ENCODE measurements at places on chromosomes 7 and 10. TPM values are rescaled to one million over a fixed set of nuclear protein-coding genes. Genes with fewer than 3 reads are reported as not detected.

- H3K4me1 ChIP-seq = no peaks in the 10 kb centered on the region
- DNase-seq = no peak
- H3K27ac ChIP-seq = no peak overlapping the region
- H3K4me3 ChIP-seq = no peak overlapping the region
Observed at GRCh38 chr7:113142385-113143119, 24.2 kb upstream of the SMIM30 start.

DNA sequence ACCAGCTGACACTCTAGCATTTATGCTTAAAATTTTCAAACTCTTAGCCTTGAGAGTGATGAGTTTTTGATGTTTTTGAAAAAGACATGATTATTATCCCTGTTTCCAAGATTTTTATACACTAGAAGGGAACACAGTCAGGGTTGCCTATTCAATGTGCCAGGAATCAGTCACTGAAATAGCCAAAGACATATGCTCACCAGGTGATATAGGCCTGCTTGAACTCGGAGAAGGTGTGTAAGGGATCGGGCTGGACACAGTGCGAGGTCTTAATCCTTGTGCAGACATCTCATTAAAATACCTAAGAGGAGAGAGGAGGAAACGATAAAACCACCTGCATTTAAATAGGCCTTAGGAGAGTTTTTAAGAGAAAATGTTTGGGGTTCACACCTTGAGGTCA is 51.0 kb upstream of the MRLN start:
- H3K27me3 ChIP-seq = no peaks in the 10 kb centered on the region
- no peak for DNase-seq
- H3K36me3 ChIP-seq = peaks cover 15% of the 10 kb centered on the region
- H3K27ac ChIP-seq = no peak overlapping the region

- no peaks in the 10 kb centered on the region for H3K4me1 ChIP-seq
- no peak overlapping the region for H3K27ac ChIP-seq
- no peak overlapping the region for H3K4me3 ChIP-seq
- no peaks in the 10 kb centered on the region for H3K36me3 ChIP-seq
- no peak for DNase-seq
- peaks cover 5% of the 10 kb centered on the region for H3K27me3 ChIP-seq
Observed at GRCh38 chr10:128614802-128615553, 488.8 kb upstream of the MKI67 start.

GRCh38 chr10:123007558-123008354 is 839 bp downstream of the IKZF5 start:
- H3K36me3 ChIP-seq = peaks cover 3% of the 10 kb centered on the region
- H3K4me1 ChIP-seq = peaks cover 42% of the 10 kb centered on the region
- H3K27me3 ChIP-seq = no peaks in the 10 kb centered on the region
- H3K4me3 ChIP-seq = peak overlapping the region; percentile 100

DNA sequence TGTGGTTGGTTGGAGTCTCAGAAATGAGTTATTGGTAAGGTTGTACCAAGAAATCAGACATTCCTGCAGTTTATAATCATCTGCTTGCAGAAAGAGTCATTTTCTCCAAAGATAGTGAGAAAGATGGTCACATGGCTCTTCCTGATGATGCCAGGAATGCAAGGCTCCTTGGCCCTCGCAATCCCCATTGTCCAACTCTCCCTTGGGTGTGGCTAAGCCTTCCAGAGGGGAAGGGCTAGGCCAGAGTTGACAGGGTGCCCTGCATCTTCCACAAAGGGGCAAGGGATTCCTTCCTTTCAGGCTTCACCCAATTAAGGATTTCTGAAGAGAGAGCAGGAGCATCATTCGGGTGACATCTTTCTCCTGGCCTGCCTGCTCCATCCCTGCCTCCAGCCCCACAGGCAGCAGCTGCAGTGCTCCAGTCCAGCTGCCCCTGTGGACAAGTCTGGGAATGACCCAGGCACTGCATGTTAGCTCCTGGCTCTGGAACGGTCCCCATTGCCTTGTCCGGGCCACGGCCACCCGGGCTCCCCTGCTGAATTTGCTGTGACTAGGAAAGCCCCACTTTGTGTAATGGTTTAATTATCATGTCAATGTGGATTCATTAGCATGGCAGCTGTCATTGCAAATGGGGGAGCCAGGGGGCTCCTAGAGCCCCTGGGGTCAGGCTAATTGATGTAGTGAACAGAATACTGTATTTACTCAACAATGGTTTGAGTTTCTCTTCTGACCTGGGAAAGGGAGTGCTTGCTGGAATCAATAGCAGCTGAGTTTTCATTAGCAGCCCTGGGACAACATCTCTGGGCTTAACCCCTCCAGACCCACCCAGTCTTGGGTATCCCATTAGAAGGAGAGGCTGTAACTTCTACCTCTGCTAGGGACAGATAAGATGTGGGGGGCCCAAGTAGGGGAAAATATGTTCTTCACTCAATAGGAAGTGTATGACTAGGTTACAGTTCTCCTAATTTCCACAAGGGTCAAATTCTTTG is 112.6 kb upstream of the TBX20 start:
- no peaks in the 10 kb centered on the region for H3K4me1 ChIP-seq
- H3K27me3 ChIP-seq = peaks cover 26% of the 10 kb centered on the region
- no peaks in the 10 kb centered on the region for H3K36me3 ChIP-seq
- no peak for DNase-seq
- no peak overlapping the region for H3K4me3 ChIP-seq

GRCh38 chr10:33260403-33261149 is 73.9 kb downstream of the NRP1 start:
- no peak for DNase-seq
- no peak overlapping the region for H3K27ac ChIP-seq
- H3K4me1 ChIP-seq = peaks cover 6% of the 10 kb centered on the region

DNA sequence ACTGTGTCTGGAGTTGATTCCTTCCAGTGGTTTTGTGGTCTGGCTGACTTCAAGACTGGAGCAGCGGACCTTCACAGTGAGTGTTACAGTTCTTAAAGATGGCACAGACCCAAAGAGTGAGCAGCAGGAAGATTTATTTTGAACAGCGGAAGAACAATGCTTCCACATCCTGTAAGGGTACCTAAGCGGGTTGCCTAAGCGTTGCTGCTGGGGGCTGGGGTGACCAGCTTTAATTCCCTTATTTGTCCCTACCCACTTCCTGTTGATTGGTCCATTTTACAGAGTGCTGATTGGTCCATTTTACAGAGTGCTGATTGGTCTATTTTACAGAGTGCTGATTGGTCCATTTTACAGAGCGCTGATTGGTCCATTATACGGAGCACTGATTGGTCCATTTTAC is 13.2 kb downstream of the AKR1B15 start:
- peaks cover 4% of the 10 kb centered on the region for H3K4me1 ChIP-seq
- DNase-seq = no peak
- H3K27me3 ChIP-seq = peaks cover 16% of the 10 kb centered on the region

DNA sequence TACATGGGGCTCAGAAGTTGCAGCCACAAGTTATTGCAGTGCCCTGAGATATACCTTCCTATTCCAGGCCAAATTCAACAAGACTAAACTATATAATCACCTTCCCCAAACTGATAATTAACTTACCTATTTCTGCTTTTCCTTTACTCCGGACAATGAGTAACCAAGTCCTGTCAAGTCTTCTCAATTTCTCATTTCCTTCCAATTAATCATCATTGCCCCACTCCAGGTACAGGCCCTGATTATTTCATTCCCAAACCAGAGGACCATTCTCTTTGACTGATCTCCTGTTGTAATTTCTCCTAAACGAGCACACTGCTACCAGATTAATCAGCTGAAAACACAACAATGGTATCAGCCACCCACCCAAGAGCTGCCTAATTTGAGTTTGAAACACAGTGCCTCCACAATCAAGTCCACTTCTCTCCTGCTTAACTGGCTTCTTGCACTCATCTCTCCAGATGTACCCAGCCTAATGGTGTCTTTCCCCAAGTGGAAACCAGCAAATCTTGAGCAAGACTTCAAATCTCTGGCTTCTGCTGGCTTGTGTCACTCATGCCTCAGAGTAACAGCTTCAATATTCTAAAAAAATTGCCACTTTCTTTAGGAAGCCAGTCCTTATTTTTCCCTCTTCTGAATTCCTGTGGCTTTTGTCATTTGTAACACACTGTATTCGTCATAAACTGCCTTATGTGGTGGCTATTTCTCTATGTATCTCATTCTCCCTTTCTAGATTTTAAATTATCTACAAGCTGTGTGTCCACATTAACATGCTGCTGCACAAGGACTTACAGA is 89.1 kb downstream of the CDK6 start:
- H3K4me1 ChIP-seq = peaks cover 20% of the 10 kb centered on the region
- no peaks in the 10 kb centered on the region for H3K27me3 ChIP-seq
- no peak overlapping the region for H3K4me3 ChIP-seq
- H3K27ac ChIP-seq = no peak overlapping the region
- peaks cover 4% of the 10 kb centered on the region for H3K36me3 ChIP-seq

DNA sequence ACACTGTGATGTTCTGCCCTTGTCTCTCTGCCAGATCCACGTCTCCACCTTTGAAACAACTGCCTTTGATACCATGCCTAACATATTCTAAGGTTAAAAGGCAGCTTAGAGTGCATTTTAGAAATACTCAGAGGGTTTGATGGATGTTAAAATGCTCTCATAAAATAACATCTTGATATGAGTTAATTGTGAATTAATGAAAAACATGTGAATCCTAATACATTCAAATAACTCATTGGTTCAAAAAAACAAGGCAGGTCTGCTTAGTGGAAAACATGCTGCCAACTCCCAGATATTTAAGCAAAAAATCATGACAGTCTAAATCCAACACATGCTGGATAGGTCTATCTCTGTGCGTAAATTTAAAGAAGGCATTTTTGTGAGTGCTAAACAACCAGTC is 291.8 kb downstream of the AHR start:
- DNase-seq = no peak
- no peak overlapping the region for H3K4me3 ChIP-seq
- H3K27me3 ChIP-seq = peaks cover 24% of the 10 kb centered on the region
- no peak overlapping the region for H3K27ac ChIP-seq
- no peaks in the 10 kb centered on the region for H3K36me3 ChIP-seq
- H3K4me1 ChIP-seq = no peaks in the 10 kb centered on the region

DNA sequence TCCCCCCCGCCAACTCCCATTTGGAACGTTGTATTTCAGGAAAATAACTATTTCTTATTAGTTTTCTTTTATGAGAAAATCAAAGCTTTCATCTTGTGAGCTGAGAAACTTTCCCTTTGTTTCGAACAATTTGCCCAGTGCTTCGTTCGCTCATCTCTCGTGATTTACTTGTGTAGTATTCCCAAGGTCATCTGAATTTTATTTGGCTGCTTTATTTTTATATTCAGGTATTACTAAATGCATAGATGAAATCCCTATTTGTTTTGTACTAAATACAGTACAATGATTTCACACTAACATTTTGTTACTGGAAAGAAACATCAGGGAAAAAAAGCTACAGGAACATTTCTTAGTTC is 12.0 kb upstream of the EBLN1 start:
- H3K27me3 ChIP-seq = peaks cover 11% of the 10 kb centered on the region
- no peak for DNase-seq
- peak overlapping the region; percentile 96 for H3K27ac ChIP-seq

DNA sequence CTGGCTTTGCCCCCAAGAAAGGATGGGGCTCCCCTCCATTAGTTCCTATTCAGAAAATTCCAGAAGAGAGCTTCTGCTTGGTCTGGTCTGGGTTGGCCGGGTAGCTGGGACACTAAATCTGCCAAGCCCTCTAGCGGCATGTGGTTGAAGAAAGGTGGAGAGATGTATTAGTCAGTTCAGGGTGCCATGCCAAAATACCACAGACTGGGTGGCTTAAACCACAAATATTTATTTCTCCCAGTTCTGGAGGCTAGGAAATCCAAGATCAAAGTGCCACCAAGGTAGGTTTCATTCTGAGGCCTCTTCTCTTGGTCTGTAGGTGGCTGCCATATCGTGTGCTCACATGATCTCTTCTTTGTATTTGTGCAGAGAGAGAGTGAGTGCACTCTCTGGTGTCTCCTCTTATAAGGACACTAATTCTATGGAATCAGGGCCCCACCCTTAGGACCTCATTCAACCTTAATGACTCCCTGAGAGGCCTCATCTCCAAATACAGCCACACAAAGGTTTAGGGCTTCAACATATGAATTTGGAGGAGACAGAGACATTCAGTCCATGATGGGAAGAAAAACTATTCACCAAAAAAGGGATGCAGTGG is 38.7 kb upstream of the MTPAP start:
- H3K27ac ChIP-seq = no peak overlapping the region
- peaks cover 47% of the 10 kb centered on the region for H3K27me3 ChIP-seq
- no peaks in the 10 kb centered on the region for H3K36me3 ChIP-seq
- no peak overlapping the region for H3K4me3 ChIP-seq
- peaks cover 5% of the 10 kb centered on the region for H3K4me1 ChIP-seq

DNA sequence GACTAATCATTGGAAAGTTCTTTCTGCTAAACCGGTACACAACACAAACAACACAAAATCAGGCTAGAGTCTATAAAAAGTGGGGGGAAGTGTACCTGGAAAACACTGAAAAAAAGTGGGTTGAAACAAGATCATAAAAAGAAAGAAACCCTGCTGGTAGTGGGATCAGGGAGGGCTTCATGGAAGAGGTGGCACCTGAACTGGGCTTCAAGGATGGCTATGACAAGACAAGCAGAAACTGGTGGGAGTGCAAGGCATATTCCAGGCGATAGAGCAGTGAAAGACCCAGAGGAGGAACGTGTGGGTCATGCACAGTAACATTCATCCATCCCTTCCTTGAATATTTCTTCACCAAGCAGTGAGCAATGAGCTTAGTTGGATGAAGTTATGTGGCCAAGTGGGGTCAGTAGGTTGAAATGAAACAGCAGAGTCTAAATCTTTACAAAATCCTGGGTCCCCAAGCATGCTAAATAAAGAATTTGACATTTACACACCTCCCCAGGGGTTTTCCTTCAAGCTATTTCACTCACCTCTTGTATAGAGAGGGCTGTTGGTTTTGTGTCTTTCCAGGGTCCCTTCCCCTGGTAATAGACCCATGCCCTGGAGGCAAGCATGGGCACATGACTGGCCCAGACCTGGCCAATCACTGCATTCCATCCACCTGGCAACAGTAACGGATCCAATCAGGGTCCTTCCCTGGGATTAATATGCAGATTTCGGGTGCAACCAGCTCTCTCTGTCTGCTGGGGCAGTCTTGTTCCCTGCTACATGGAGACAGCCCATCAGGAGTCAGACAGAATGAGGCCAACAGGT is 38.2 kb downstream of the SPOCK2 start:
- no peaks in the 10 kb centered on the region for H3K36me3 ChIP-seq

DNA sequence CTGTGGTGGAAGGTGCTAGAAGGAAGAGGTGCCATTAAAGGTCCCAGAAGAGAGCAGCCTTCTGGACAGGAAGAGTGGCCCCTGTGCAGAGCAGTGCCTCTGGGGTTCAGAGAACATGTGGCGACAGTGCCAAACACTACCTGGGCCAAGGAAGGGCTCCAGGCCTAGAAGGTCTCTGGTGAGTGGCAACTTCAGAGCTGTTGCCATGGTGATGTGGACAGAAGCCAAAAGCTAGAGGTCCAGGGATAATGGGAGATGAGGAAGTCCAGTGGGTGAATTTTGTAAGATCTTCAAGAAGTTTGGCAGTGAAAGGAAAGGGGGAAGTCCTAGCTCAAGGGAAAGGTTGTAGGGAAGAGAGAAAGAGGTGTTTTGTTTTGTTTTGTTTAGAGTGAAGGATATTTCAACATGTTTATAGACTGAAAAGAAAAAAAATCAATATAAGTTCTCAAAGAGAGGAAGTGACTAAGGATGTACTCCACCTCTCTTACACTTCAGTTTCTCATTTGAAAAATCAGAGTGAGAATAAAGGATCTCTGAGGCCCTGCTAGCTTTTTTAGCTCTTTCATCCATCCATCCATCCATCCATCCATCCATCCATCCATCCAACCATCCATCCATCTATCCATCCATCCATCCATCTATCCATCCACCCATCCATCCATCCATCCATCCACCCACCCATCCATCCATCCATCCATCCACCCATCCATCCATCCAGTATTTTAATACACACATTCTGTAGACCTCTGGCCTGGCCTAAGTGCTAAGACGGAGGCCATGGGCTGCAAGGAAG is 77.1 kb upstream of the DUSP5 start:
- no peaks in the 10 kb centered on the region for H3K27me3 ChIP-seq
- no peak for DNase-seq
- H3K4me3 ChIP-seq = no peak overlapping the region
- H3K27ac ChIP-seq = peak overlapping the region; percentile 62
- H3K4me1 ChIP-seq = peaks cover 24% of the 10 kb centered on the region

FRAT1 gene
- 24.4 TPM for total RNA-seq

RELN gene
- total RNA-seq = not detected

SPDYE2B gene
- not detected for total RNA-seq
